NCI-H2171 (cell line): ENCODE measurements at places on chromosomes 11 and 22.

DNA sequence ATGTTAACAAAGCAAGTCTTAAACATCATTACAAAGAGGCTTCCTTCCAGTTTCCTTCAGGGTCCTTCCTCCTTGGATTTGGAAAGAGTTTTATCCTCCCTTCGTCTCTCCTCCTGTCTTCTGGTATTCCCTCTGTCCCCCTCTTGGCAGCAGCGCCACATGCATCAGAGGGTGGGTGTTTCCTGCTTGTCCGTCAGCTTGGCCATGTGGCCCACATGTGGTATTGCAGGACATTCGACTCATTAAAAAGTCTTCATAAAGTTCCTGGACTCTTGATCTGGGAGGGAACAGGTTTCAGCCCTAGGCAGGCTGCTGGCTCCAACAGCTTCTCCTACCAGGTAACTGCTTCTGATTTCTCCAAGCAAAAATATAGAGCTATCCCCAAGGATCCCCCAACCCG lies 189.8 kb downstream of the CSNK2A3 start:
- DNase-seq = no peak

DNA sequence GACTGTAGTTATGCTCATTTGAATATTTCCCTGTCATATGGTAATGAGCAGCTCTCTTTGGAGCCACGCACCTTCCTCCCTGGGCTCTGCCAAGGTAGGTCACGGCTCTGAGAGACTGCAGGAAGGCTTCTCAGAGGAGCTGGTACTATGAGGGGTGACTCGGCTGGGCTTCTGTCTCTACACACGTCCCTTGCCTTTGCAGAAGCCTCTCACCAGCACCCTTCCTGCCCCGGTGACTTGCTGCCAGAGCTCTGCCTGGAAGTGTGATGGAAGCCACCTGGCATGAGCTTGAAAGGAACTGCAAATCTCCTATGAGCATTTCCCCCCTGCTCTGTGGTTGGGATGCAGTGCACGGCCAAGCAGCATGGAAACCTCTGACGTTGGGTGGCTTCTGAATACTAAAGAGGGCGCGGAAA lies 74.2 kb downstream of the KIRREL3 start:
- no peak for DNase-seq

DNA sequence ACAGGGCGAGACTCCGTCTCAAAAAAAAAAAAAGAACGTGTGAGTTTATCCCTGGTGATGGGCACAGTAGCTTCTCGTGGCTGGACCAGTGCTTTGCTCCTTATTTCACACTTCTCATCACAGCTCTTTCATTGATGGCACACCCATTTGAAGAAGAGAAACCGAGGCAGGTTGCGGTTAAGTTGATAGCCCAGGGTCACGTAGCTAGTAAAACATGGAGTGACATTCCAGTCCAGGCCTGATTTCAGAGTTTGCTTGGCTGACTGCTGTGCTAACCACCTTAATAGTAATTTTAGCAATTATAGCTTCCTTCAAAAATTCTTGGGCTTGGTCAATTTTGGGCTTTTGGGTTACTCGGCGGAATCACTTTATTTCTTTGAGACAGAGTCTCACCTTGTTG lies 25.8 kb downstream of the AP2A2 start:
- no peak for DNase-seq

- DNase-seq = no peak
These were observed 11.5 kb upstream of the ZC3H12C start for GRCh38 chr11:110081462-110082376.

- DNase-seq = no peak
These were observed 12.6 kb downstream of the PRDM11 start for GRCh38 chr11:45158891-45159605.
